ENCODE measurements at places on chromosomes 6 and 20.

DNA sequence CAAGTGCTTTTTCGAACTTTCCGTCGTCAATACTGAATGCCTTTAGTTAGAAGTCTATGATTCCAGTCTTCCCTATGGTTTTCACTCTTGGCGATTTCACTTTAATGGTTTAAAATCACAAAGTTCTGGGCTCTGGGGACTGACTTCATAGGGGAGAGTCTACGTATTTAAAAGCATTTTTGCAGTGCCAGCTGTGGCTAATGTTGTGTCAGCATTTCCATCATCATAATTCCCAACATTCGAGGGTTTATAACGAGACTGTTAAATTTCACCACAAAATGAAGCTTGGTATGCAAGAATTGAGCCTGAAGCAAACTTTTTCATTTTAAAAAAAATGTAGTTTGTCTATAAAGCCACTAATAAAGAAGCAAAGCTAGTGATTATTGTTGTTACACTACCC lies 242.7 kb downstream of the SOX4 start:
- no peak for DNase-seq

GRCh38 chr20:1696521-1697209 lies 39.1 kb upstream of the SIRPG start:
- DNase-seq = no peak

DNA sequence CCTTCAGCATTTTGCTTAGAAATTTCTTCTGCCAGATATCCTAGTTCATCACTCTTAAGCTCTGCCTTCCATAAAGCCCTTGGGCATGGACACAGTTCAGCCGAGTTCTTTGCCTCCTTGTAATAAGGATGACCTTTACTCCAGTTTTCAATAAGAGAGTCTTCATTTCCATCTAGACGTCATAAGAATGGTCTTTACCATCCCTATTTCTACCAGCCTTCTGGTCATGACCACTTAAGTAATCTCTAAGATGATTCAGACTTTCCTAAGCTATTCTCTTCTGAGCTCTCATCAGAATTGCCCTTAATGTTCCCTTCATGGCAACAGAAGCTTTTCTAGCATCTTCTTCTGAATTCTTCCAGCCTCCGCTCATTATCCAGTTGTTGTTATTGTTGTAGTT lies 126.1 kb downstream of the TFAP2C start:
- no peak for DNase-seq

DNA sequence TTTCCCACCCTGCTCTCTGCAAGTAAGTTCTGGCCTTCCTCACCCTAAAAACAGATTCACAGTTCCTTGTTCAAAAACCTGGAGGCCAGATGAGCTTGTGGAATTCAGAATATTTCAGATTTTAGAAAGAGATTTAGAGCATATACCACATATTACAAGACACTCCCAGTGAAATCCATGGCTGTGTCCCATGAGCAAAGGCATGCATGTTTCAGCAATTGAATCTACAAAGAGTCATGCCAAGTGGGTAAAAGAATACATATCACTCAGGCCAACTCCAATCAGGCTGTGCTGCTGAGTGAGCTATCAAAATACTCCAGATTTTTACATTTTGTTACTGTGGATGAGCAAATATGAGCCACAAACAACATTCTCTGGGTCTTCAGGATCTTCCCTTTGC lies 10.2 kb upstream of the NEDD9 start:
- DNase-seq = no peak
